Glomerular endothelial cell (primary cell): ENCODE measurements at places on chromosomes 3 and 15.

- DNase-seq = no peak
These were observed 2.2 kb upstream of the CRTAP start for GRCh38 chr3:33111581-33111980.

GRCh38 chr15:51576911-51577500 lies 45.6 kb downstream of the DMXL2 start:
- DNase-seq = no peak

- DNase-seq = no peak
These were observed 11.0 kb downstream of the UBE3A start for GRCh38 chr15:25427861-25428260.

- no peak for DNase-seq
These were observed 15.4 kb downstream of the SCN5A start for GRCh38 chr3:38634111-38634510.

DNA sequence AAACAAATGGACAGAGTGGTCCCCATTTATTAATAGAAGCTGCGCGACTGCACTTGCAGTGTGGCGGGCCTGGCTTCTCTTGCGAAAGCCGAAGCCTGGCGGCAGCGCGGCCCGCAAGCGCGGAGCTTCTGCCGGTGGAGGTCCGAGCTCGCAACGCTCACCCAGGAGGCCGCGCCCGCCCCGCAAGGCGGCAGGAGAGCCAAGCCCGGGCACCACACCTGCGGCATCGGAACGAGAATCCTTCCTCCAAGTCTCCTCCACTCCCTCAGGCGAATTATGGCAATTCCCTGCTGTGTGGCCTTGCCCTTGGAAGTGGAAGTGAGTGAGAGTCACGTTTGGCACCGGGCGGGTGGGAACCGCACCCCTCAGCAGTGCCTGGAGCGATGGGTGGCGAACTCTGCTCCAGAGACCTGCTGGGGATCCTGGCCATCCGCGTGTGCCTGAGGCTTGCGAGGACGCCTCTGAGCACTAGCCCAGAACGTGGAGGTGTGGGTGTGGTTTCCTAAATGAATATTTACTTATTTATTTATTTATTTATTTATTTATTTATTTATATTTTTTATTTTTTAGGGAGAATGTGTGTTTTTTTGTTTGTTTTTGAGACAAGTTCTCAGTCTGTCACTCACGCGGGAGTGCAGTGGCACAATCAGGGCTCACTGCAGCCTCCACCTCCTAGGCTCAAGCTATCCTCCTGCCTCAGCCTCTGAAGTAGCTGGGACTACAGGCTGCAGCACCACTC lies 133.7 kb upstream of the UBE2E1 start:
- no peak for DNase-seq

- DNase-seq = no peak
These were observed 92.4 kb downstream of the OXNAD1 start for GRCh38 chr3:16357186-16358121.

DNA sequence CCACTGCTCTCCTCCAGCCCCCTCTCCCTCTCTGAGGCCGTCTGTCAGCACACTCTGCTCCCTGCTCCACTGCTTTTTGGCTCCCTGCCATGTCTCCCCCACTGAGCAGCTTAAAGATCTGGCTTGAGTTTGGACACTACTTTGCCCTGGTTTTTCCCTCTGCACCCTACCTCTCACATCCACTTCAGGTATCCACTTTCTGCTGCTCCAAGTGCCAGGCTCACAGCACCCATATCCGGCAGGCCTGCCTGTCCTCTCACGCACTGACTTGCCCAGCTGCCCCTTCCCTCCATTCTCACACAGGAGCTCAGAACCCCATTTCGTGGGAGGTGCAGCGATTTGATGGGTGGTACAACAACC lies 3.7 kb downstream of the DUOX1 start:
- no peak for DNase-seq

DNA sequence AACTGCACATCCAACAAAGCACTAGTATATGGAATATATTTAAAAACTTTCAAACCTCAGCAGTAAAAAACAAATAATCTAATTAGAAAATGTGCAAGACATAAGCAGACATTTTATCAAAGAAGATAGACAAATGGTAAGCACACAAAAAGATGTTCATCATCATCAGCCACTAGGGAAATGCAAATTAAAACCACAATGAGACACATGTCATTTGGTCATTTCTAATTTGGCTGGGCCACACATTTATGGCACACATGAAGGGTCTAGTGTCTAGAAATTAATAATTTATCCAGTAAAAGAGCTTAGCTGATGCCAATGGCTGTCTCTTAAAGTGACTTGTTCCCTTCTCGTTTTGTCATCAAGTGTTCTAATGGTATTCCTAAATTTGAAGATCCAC lies 45.8 kb downstream of the ARHGAP31 start:
- no peak for DNase-seq

DNA sequence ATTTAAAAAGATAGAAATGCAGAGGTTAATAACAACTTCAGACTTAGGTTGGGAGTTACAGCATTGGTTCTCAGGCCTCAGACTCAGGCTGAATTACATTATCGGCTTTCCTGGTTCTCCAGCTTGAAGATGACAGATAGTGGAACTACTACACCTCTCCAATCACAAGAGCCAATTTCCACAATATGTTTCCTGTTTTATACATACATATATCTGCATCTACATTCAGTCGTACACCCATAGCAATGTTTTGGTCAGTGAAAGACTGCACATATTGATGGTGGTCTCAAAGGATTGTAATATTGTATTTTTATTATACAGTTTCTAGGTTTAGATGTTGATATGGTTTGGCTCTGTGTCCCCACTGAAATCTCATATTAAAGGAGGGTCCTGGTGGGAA lies 35.4 kb downstream of the AADACL2 start:
- no peak for DNase-seq

- DNase-seq = no peak
These were observed 739 bp downstream of the SYN2 start for GRCh38 chr3:12004741-12005513.

DNA sequence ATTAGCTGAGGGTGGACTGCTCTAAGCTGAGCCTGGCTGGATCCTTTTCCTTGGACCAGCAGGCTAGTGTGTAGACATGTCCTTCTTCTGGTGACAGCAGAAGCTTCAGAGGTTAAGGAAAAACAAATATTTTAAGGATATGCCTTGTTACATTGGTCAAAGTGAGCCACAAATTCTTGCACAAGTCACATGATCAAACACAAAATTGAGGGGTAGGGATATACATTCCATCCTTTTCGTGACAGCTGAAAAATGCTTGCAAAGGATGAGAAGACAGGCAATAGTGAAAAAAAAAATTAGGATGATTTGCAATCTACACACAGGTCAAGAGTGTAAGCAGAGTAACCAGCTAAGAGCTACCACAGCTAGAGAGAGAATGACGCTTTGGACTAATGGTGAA lies 21.1 kb upstream of the OXTR start:
- no peak for DNase-seq

- DNase-seq = no peak
These were observed 42.2 kb downstream of the CHDH start for GRCh38 chr3:53803816-53804695.

DNA sequence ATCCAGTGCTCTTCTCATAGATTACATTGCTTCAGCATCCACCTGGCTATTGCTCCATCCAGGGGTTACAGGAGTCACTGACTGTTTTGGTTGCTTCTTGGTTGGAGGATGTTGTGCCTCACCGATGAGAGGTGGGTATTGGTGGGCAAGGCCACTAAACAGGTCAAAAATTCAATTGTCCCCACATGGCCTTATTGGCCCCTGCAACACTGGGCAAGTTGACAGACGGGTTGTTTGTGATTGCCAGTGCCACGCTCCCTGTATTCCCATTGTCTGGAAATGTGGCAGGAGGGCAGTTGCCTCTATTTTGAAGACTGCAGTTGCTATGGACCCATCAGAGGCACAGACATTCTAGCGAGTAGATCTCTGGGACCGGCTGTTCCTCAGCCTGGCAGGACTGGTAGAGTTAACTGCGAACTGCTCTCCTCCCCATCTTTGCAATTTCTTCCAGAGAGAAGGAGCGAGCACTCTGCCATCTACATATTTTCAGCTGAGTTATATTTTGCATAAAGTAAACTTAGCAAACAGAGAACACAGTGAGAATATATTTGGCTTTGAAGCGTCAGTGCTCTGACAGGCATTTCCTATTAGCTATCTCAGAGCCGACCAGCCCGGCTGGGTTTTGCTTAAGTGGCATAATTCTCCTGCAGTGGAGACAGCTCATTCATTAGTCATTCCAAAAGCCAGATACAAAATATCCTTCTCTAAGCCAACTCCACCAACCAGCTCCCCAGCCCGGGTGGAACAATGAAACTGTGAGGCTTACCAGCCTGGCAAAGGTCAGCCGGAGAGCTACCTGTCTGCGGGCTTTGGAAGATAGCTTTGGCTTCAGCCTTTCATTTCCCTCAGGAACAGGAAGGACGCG lies 26.0 kb upstream of the MAGEF1 start:
- DNase-seq = no peak

- DNase-seq = no peak
These were observed 392.7 kb upstream of the TBL1XR1 start for GRCh38 chr3:177589911-177590381.

DNA sequence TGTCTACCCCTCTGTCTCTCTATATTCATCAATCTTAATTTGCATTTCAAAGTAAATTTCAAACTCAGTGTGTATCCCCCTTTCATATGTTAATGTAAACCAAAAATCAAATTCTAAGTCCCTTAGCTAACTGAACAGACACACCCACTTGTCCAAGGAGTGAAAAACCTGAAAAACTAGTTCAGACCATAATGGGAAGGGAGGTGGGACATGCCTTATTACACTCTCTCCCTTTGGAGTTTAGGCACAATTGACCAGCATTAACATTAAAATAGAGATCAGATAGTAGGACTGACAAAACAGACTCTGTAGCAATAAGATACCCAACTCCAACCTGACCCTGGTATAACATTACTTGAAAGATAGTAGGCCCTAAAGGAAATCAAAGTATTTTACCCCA lies 247.7 kb upstream of the GADL1 start:
- DNase-seq = no peak

DNA sequence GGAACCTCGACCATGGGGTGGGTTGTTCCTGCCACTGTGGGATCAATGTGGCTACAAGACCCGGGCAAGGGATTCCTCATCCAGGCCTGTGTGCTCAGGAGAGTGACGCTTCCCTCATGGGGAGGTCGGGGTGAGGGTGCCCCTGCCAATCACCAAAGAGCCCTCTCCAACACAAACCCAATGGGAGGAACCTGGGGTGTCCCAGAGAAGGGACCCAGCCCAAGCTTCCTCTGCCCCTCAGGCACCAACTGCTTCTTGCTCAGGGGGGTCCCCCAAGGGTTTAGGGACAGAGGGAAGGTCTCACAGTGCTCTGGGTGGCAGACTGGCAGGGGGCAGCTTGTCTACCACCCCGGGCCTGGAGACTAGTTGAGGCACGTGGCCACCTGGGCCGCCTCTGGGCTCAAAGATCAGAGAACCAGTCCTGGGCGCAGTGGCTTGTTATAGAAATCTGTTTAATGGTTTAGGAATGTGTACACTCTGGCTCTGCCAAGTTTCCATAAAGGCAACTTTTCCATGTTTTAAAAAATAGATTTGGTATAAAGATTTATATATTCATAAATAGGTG lies 26.6 kb downstream of the GP9 start:
- DNase-seq = no peak

GRCh38 chr3:122508135-122508914 lies 6.4 kb downstream of the KPNA1 start:
- DNase-seq = no peak

DNA sequence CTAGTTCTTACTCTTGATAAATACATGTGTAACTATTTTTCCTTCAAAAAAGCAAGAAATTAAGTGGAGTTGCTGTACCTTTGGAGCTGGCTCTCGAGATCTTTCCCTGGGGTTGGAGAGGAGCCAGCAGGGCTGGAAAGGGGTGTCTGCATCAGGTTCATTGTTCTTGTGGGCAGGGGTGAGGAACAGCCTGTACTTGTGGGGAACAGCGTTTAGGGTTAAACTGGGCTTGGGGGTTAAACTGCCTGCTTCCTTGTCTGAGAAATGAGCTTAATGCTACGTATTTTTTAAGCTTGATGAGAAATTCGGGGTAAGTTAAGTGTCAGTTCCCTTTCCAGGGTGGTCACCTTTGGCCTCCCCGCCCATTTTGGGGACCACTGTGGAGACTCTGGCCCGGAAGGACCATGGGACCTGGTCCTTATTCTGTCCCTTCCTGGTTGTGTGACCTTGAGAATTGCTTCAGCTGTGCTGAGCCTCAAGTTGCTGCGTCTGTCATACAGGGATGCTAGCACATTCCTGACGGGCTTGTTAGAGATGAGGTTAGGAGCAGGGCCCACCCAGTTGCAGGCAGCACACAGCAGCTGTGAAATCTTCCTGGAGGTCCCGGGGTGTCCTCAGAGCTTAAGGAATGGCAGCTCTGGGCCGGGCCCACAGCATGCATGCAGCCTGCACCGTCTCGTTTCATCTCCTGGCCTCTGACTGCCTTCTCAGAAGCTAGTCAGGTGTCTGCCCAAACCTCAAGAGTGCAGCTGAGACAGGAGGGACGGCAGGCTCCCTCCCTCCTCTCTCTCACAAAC lies 11.6 kb downstream of the H1-8 start:
- DNase-seq = no peak

- no peak for DNase-seq
These were observed 233.5 kb upstream of the ST8SIA2 start for GRCh38 chr15:92159906-92160841.

DNA sequence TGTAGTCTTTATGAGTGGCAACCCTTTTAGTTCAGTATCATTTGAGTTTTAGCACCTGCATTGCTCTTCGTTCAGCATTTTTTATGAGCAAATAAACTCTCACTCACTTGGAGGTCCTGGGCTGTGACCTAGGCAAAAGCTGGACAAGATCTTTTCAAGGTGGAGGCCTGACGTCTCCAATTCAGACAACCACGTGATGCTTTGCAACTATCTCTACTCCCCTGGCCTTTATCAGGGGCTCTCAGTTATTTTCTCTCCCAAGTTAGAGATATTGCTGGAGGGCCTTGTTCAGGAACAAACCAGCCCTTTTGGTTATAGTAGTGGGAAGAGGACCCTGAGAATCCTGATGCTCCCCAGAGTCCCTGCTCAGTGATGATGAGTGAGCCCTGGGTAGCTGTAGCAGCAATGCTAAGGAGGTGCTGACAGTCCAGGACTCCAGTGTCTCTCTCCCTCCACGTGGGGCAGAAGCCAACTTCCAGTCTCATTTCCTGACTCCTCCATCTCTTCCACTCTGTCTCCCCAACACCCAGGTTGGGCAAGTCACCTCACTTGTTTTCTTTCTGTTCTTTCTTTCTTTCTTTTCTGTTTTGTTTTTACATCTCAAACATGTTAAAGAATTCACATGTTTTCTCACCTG lies 30.4 kb downstream of the HAPLN3 start:
- no peak for DNase-seq

DNA sequence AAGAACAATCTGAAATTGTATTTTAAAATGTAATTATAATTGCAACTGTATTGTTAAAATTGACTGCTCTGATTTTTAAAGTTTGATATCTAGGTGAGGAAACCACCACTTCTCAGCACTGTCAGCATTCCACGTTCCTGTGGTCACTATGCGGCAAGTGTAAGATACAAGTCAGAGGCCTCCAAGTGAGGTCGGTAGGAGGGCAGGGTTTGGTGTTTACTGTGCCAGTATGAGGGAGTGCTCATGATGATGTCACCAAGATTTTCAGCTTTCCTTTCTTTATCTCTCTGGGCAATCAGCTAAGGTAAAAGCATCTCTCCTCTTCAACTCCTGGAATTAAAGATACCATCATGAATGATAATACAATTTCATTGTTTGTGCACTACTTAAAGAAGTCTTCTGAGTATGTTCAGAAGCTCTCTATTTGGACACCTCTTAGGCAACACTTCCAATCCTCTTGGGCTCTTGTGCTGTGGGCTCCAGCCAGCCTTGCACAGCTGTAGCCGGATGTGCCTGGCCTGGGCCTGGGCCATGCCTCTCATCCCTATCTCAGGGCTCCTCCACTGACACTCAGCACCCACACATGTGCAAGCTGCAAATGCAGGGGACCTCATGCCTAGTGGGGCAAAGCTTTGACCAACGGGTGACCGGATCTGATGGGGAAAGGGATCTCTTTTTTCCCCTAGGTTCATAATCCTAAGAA lies 42.9 kb downstream of the CCR3 start:
- DNase-seq = no peak
